ENCODE measurements at places on chromosomes 12 and 14. TPM values are rescaled to one million over a fixed set of nuclear protein-coding genes. Genes with fewer than 3 reads are reported as not detected.

- DNase-seq: no peak
These were observed 223.7 kb downstream of the CACNA1C start for GRCh38 chr12:2276288-2277033.

- no peak for DNase-seq
These were observed 111.9 kb downstream of the CALM1 start for GRCh38 chr14:90508536-90509254.

DNA sequence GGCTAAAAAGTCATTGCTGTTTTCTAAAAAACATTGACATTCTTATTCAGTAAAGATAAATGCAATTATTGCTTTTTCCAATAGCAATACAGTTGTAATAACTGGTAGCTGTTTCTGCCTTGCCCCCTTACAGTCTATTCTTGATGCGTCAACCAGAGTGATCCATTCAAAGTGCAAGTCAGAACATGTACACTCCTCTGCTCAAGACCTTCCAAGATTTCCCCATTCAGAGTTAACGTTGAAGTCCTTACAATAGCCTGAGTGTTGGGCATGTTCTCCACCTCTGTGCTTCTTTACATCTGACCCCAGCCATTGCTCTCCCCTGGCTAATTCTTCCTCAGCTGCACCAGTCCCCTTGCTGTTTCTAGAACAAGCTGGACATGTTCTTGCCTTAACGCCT lies 24.3 kb downstream of the VRK1 start:
- no peak for DNase-seq

Gene NTF3
- not detected for total RNA-seq

Gene ESRRB
- total RNA-seq: not detected

GRCh38 chr14:74978416-74978947 lies 23.1 kb upstream of the PGF start:
- no peak for DNase-seq

GRCh38 chr14:50312734-50313054 lies 570 bp downstream of the DMAC2L start:
- DNase-seq: no peak

DNA sequence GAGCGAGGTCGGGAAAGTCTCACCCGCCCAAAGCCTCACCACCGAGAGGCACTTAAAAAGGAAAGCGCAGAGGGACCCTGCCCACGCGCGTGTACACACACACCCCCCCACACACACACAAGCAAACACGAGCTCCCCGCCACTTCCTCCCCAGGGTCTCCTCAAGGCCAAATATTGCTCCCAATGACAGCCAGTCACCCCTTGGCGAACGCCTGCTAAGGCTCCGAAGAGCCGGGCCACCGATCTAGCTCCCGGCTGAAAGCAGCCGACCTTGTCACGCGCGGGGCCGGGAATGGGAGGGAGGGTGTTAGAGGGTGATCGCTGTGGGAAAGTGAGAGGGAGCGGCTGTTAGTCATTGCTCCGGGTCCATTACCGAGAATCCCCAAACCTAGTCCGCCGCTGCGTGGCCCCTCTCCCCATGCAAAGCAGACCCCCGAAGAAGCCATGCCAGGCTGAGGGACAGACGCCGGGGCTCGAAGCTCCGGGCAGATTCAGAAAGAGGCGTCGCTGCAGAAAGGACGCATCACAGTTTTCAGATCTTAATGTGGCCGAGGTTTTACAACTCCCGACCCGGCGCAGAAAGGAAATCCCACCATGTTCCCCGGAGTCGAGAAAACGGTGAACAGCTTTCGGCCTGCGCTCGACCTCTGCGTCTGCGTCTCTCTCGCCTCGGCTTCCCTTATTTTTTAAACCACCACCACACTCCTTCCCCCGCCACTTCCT lies 2.6 kb downstream of the BMP4 start:
- DNase-seq: no peak

GRCh38 chr12:52861511-52861910 lies 12.7 kb upstream of the KRT78 start:
- no peak for DNase-seq

GRCh38 chr14:106790189-106791036 lies 1264.0 kb downstream of the TMEM121 start:
- peak; percentile 47 for DNase-seq

DNA sequence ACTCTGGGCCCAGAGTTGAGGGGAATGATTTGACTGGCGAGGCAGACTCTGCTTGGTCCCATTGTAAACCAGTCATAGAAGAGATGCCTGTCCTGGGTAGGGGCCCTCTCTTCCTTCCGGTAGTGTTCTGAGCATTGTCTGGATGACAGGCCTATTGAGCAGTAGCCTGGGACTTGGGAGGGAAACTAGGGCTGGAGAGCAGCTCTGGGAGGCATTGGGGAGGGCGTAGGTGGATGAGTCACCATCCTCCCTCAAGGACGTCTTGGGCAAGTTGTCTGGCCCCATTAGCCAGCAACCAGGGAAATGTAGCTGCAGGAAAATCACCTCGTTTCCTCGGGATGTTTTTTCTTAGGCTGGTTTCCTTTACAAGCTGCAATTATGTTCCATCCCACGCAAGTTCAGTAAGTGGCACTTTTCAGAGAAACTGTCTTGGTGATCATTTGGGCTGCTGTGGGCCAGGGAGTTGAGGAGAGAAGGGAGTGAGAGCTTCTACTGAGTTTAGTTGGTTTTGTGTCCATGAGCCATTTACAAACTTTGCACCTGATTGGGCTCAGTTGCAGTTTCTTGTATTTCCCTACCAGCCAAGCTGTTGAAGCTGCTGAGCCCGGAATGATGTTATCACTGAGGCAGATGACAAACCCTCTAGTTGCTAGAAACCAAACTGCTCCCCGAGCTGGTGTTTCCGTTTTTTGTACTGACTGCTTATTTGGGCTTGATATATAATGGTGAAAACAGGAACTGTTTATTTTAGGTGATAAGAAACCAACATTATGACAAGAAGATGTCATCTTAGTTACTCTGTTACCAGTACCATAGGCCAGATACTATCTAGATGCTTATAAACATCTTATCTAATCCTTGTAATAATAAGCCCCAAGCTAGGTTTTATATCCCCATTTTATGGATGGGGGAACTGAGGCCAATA lies 147.6 kb downstream of the CHST11 start:
- peak; percentile 27 for DNase-seq

- no peak for DNase-seq
These were observed 755.8 kb upstream of the FBXO33 start for GRCh38 chr14:40188006-40188405.

- DNase-seq: no peak
These were observed 36.5 kb downstream of the WIF1 start for GRCh38 chr12:65084579-65084978.

DNA sequence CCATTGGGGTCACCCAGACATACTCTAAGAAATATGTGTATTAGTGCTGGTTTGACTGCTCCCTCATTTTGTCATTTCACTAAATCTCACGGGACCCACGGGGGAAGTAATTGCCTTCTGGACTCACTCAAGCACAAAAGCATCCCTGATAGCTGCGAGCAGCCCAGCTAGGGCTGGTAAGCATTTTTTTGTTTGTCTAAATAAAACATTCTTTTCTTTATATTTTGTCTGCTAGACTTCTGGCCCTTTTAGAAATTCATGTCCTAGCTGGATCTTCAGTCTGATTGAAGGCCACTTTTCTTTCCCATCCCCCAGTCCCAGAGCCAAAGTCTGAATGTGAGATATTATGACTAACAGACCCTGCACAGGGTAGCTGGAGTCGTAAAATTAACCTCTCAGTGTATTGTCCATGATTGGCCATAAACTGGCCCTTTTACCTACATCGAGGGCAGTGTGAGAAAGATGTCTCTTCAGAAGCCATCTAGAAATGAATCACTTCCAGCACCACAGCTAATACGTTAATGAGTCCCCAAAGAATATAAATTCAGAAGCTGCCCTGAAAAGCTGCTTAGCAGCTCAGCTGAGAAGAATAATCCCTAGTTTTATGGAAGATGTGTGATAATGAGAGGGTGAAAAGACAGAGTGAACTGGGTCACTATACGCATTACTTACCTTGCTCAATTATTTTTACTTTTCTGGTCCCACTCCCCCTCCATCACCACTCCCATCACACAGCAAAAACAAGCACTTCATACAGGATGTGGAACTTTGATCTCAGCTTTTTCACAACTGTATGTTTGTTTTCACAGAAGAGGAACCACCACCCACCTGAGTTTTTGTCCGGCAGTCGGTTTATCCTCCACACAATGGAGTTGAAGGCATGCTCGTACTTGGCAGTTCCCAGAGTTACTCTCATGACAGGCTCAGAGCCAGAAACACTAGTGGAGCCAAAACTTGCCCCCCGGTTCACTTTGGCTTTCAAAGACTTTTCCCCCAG lies 55.6 kb upstream of the GTF2A1 start:
- no peak for DNase-seq

GRCh38 chr12:25745281-25745680 lies 192.2 kb upstream of the LMNTD1 start:
- no peak for DNase-seq

DNA sequence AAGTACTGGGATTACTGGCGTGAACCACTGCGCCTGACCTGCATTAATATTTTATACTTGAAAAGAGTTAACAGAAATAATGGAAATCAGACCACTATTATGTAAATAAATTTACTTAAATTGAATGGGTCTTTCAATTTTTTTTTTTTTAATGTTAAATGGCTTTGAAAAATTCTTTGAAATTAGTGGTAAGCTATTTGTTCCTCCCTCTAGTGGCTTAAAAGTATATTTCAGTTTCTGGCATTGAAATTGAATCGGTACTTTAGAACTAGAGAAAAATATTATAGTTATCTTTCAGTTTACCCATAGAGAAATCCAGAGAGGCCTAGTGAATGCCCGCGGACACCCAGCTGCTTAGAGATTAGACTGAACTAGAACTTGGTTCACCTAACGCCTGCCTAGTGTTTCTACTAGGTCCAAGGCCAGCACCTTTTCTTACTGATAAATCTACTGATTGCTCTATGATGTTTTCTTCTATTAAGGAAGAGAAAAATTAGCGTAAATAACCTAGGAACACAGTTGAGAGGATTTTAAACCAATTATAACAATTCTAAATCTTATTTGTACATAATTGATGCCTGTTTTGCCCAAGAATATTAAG lies 106.5 kb downstream of the EML1 start:
- no peak for DNase-seq

DNA sequence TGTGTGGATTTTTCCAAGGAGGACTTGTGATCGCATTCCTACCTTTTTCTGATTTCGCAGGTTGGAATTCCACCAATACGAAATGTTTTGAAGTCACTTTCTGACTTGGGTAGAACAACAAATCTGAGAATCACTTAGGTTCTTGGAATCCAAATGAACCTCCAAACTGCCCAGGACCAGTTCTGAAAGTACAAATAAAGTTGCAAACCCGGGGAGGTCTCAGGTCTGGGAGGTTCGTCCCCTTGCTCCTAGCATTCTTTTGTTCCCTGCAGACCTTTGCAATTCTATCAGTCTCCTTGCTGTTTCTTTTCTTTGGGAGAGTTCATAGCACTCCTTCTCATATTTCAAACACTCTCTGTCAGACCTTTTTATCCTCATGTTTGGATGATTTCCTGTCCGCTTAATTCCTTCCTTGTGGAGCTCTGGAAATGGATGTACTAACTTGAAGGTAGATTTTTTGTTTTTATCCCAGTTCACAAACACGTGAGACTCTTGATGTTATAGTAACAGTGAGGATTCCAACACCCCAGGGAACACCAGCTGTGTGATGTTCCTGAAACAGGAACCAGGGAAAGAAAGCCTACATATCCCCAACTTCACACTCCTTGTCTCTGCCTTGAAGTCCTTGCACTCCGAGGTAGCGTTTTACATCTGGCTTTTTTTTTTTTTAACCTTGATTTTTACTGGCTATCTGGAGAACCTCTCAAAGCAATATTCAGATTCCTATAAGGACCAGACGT lies 70.6 kb downstream of the TMEM132C start:
- DNase-seq: no peak

DNA sequence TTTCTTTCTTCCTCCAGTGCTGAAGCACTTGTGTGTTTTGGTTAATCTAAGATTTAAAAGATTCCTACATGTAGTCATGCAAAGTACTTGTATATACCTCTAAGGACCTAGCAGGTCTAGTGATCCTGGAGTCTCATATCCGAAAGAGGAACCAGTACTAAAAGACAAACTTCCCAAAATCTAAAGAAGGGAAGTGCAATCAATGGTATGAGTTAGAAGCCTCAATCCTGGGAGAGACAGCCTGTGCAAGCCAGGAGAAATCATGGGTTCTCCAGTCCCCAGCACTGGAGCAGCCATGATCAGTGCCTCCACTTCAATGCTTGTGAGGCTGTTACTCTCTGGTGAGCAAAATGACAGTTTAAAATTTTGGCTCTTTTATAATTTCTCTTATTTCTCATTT lies 277.4 kb downstream of the DAD1 start:
- DNase-seq: no peak

DNA sequence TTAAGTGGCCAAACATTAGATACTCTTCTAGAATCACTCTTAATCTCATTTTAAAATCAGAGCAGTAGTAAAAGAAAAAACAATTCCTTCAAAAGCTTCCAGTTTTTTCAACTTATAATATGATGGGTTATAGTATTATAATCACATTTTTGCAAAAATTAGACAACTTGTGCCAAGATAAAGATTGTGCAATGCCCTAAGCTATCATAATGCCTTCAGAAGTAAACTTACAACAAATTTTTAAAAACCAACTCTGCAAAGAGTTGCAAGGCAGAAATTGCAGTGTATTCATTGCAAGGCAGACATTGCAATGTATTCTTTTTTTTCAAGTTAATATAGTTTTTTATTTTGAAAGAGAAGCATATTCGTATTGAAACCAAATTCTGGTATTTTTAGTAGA lies 47.2 kb upstream of the KITLG start:
- DNase-seq: no peak

Gene OASL
- 0.17 TPM for total RNA-seq

Gene GARIN6
- total RNA-seq: not detected

DNA sequence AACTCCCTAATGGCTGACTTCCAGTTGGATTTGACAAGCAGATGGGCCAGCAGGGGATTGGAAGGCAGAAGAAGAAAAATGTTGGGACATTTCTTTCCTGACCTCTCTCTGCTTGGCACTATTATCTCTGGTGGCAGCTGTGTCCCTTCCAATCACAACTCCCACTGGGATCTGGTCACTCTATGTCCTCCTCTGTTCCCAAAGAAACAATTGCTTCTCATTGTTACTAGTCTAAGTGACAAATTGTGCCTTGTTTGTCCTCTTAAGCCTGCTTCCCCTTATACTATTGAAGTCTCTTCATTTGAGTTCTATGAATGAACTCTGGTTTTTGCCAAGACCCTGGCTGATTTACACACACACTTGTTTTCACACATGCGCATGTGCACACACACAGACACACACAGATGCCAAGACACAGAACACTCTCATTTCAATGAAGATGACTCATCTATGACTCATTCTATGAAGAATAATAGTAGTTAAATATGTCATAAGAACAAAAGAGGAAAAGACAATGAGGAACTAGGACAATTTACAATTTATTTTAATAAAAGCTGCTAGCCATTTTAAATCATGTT lies 83.0 kb upstream of the FAR2 start:
- no peak for DNase-seq

DNA sequence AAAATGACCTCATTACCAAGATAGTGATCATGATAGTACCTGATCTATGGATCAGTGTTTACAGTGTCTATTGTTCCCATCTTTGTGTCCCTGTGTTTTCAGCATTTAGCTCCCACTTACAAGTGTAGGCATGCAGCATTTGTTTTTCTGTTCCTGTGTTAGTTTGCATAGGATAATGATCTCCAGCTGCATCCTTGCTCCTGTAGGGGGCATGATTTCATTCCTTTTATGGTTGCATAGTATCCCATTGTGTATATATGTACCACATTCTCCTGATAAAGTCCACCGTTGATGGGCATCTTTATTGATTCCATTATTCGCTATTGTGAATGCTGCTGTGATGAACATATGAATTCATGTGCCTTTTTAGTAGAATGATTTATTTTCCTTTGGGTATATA lies 215.4 kb upstream of the NAV3 start:
- peak; percentile 11 for DNase-seq

- no peak for DNase-seq
These were observed 1.4 kb downstream of the NYNRIN start for GRCh38 chr14:24399999-24400718.

Gene A2M
- total RNA-seq: not detected

Measured in NCI-H460 (cell line).